NCI-H1092 (cell line): ENCODE measurements at places on chromosomes 1 and 21.

DNA sequence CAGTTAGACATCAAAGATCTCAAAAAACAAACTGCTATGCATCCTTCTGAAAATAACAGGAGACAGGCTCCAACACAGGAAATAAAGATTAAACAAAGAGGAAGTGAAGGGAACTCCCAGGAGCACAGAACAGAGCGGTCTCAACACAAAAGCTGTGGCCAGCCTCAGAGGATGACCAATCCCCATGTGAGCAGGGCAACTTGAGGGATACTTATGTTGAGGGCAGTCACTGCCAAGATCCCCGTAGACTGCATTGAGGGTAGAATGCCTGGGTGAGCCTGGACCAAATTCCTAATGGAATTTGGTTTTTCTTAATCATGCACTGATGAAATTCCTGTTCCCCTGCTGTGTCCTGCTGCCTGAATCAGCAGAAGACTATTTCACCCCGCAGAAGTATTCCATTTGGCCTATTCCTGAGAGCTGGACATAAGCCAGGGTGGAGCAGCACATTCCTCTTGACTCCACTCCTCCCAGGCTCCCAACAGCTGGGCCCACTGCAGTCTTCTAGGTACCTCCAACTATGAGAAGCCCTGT lies 49.0 kb downstream of the JAK1 start:
- DNase-seq = no peak

DNA sequence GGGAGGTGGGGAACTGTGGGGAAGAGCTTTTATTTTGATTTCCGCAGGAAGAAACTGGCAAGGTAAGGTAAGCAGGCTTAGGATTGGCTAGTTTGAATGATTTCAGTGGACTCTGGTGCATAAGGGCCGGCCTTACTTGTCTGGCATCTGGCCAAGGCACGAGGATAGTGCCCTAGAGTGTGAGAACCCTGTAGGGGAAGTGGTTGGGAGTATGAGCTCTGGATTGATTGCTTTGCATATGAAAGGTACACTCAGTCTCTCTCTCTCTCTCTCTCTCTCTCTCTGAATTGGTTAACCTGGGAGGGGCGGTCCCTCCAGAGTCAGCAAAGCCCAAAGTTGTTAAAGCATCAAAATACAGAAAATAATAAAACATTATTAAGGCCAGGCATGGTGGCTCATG lies 463.0 kb downstream of the SIPA1L2 start:
- DNase-seq = no peak

GRCh38 chr1:239718997-239719628 lies 332.7 kb downstream of the CHRM3 start:
- DNase-seq = no peak

GRCh38 chr21:34227386-34227852 lies 136.4 kb upstream of the KCNE2 start:
- no peak for DNase-seq

GRCh38 chr1:3464649-3465025 lies 10.2 kb downstream of the ARHGEF16 start:
- DNase-seq = no peak

- DNase-seq = no peak
These were observed 19.6 kb downstream of the CAP1 start for GRCh38 chr1:40059960-40060750.

- no peak for DNase-seq
These were observed 141.5 kb downstream of the PAPPA2 start for GRCh38 chr1:176604461-176604860.

- DNase-seq = no peak
These were observed 5.3 kb downstream of the RXFP4 start for GRCh38 chr1:155946633-155947219.

DNA sequence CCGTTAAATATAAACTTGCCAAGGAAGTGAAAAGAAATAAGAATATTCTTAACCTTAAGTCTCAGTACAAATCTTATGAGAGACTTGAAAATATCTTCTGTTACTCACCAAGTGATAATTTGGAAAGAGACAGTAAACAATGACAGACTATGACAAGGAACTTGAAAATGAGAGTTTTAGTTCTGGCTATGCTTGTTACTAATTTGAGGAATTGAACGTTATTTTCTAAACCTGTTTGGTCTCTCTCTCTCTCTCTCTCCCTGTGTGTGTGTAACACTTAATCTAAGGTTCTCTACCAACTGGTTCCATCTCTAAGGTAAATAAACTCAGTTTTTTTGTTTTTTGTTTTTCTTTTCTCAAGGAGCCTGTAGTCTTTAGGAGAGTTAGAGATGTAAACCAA lies 161.8 kb downstream of the AMY1C start:
- no peak for DNase-seq

- DNase-seq = no peak
These were observed 143.5 kb upstream of the GORAB start for GRCh38 chr1:170388489-170388888.

- DNase-seq = no peak
These were observed 18.0 kb downstream of the ATP1B1 start for GRCh38 chr1:169124459-169124858.

DNA sequence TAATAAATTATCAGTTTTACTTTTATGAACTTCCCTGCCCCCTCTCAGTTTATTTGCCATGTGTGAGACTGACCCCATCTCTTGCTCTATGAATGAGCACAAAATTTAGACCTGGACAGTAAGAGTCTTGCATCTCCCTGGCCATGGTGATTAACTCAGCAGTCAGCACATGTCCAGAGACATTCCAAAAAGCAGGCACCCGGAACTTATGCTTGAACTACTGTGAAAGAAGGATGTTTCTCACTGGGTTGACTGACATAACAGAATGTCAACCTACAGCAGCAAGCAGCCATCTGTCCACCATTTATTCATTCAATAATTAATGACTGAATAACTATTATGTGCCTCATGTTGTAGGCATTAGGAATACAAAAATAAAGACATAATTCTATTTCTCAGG lies 11.3 kb upstream of the SEC16B start:
- no peak for DNase-seq

- no peak for DNase-seq
These were observed 8.7 kb downstream of the IFNLR1 start for GRCh38 chr1:24178407-24178806.

DNA sequence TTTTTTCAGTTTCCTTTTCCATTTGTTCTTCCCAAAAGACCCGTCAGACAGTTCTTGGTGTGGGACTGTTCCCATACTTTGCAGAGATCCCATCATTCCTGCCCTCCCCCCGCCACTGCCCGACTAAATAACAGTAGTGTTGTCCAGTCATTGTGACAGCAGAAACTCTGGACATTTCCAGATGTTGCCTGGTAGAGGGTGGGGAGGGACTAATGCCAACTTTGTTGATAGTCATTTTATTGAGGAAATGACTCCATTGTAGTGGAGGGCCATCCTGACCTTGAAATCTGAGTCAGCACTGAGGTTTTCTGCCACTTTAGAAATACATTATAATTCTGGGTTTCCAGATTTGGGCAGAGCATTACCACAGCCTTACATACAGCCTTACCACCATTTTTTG lies 85.4 kb downstream of the CEP350 start:
- DNase-seq = no peak

DNA sequence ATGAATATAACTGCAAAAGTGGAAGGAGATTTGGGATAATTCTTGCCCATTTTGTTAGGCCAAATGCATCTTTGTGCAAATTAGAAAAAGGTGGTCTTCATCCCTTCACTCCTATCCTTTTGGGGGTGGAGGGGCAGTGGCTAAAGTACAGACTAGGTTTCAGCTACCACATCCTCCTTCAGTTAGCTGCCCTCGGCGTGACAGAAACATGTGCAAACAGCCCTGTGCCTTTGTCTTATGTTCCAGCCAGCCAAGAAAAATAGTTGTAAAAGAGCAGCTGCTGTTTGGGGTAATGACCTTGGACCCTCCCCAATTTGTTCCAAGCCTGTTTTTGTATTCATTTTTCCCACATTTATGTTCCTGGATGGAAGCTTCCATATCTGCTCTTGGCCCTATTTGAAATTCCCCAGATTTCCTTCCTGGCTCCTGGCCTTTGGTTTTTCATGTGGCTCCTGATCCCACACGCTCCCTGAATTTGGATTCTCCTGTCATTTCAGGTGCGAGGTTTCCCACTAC lies 8.3 kb upstream of the LGALS8 start:
- DNase-seq = peak; percentile 84

- DNase-seq = no peak
These were observed 124.6 kb downstream of the TGFBR3 start for GRCh38 chr1:91761295-91761721.
